ENCODE measurements at places on chromosomes 11 and 22. TPM values are rescaled to one million over a fixed set of nuclear protein-coding genes. Genes with fewer than 3 reads are reported as not detected.

The MRGPRF gene
- total RNA-seq, result 0.05 TPM

The POLD3 gene
- total RNA-seq, result 19.9 TPM

The TUT1 gene
- 13.8 TPM for total RNA-seq

The POTEH gene
- total RNA-seq, result not detected

The MRGPRD gene
- not detected for total RNA-seq

The SPON1 gene
- total RNA-seq, result 0.17 TPM

The LMNTD2 gene
- 1.3 TPM for total RNA-seq

The RBMXL2 gene
- not detected for total RNA-seq

The TMA7B gene
- not detected for total RNA-seq

The SCGB2A2 gene
- total RNA-seq, result not detected

All from dermis blood vessel endothelial cell (primary cell).